H7 (cell line): ENCODE measurements at places on chromosomes 13 and 19.

DNA sequence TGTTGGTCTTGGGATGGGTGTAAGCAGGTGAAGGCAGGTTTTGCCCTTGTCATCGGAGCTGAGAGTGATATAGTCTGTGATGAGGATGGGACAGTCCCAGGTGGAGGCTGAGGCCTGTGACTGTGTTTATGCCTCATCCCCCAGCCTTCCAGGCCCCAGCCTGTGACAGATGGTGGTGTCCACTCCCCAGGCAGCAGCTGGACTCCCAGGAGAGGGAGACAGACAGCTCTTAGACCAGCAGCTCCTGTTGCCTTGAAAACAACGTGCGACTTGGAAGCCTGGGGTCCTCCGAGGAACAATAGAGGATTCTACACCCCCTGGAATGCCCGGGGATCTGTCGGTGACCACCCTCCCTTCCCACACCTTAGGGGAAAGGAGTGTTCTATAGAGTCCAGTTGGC lies 63.8 kb downstream of the CHST8 start:
- DNase-seq = peak; percentile 13

GRCh38 chr19:29687244-29687896 lies 22.1 kb downstream of the PLEKHF1 start:
- DNase-seq = no peak

DNA sequence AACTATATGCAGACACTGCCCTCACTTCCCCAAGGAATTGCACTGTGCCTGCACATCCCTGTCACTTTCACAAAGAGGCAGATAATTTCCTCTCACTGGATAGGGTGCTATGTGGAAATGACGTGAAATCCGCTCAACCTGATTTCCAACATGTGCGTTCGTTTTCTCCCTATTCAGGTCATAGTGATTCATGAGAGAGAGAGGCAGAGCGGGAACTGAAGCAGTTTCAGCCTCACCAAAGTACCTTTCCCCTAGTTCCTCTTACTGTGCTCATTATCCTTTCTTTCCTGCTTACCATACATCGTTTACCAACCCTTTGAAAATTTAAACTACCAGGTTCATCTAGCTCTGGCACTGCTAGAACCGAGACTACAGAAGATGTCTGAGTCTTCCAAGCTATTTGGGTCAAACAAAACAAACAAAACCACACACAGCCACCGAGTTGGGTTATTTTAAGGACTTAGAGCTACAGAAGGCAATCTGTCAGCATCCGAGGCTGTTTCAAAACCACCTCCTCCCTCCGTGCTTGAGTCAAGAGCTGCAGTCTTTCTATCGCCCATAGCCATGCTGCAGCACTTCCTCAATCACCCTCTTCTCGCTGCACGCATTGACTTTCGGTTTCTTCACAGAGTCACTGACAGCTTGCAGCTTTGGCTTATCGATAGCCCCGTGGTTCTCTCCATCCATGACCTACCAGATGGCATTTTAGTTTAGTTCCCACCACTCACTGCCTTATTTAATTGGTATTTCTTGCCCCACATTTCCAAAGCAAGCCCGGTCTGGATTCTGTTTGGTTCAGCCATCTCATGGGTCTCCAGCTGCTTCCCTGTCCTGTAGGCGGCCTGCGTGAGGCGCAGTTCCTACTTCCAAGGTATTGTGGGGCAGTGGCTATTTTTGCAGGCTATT lies 1395.8 kb downstream of the EFNB2 start:
- no peak for DNase-seq

- DNase-seq = no peak
These were observed 40.9 kb upstream of the PSG9 start for GRCh38 chr19:43310221-43310620.

- no peak for DNase-seq
These were observed 176.4 kb downstream of the RGCC start for GRCh38 chr13:41633776-41634175.

- DNase-seq = peak; percentile 29
These were observed 36.6 kb downstream of the ZSWIM4 start for GRCh38 chr19:13831537-13832467.

GRCh38 chr19:27997069-27997468 lies 1215.9 kb downstream of the UQCRFS1 start:
- no peak for DNase-seq

GRCh38 chr13:82739881-82740280 lies 1142.4 kb downstream of the SLITRK1 start:
- no peak for DNase-seq

- no peak for DNase-seq
These were observed 5.6 kb upstream of the NEK3 start for GRCh38 chr13:52164989-52165388.

- DNase-seq = peak; percentile 47
These were observed 29.4 kb downstream of the DIAPH3 start for GRCh38 chr13:60134376-60134775.

DNA sequence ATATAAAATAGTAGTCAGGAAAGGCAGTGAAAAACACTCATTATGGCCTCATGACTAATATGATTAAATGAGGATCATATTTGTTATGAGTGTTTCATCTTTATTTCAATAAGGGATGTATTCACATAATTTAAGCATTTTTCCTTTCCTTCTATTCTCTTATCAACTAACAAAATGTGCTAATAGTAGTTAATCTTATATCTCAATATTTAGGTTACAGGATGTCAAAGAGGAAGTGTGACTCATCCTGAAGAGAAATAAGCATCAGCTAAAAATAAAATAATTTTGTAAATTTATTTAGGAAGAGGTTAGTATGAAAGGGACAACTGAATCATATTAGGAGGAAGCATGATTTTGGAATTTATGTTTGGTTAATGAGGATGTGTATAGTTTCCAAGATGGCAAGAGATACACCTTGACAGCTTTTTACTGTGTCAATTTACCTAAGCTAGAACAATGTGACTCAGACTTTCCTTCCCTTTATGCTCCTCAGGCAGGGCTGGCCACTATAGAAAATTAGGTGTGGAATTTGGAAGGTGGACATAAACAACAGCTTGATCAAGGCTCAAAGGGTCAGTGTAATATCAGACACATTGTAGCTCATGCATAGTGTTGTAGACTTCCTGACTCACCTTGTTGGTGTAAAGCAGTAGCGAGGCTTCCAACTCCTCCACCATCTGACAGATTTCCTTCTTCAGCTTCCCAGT lies 172.7 kb downstream of the SLITRK1 start:
- no peak for DNase-seq

GRCh38 chr19:30852168-30852567 lies 480.0 kb downstream of the ZNF536 start:
- no peak for DNase-seq

DNA sequence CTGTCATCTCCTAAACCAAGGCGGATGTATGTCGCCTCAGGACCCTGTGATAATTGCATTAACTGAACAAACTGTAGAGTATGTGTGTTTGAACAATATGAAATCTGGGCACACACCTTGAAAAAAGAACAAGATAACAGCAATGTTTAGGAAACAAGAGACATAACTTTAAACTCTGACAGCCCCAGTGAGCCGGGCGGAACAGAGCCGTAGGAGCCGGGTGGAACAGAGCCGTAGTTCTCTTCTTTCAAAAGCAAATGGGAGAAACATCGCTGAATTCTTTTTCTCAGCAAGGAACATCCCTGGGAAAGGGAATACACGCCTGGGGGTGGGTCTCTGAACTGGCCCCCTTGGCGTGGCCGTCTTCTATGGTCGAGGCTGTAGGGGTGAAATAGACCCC lies 31.8 kb upstream of the ZNF675 start:
- DNase-seq = no peak

DNA sequence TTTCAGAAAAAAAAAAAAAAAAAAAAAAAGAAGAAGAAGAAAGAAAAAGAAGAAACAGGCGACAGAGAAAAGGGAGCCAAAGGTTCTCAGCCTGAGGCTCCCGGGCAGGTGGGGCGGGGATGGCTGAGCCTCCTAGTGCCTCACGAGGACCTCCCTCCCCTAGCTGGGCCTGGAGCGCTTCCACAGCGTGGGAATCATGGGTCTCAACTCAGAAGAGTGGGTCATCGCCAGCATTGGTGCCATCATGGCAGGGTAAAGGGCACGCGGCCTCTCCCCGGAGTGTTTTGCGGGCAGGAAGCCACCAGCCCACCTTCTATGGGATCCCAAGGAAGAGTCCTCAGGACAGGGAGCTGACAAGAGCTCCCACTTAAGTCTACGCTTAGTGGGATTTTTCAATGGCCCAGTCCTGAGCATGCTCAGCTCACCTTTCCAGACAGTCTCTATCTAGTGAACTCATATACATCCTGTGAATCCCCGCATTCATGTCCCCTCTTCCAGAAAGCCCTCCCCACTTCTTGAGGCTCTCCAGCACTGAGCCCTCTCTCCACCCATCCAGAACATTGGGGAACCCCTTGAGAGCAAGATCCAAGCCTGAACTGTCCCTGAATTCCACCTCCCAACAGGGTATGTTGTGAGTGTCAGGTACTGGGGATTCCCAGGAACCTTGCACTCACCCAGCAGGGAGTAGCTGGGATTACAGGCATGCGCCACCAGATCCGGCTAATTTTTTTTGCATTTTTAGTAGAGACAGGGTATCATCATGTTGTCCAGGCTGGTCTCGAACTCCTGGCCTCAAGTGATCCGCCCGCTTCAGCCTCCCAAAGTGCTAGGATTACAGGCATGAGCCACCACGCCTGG lies 69.6 kb downstream of the ACSBG2 start:
- peak; percentile 42 for DNase-seq

DNA sequence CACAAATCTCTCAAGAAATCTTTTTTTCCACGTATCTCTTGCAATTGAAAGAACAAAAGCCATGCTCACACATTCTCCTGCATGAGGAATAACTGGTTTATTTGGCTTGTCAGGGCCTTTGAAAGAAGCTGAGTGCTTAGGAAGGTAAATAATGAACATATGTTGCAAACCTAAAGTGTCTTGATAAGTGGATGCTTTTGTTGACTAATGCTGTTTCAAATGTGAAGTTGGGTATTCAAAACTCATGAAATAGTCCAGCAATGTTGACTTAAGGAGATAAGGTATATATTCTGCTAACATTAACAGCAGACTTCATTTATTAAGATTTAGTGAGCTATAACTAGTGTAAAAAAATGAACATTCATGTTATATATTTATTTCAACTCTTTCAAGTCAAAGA lies 1792.7 kb upstream of the MIR17HG start:
- no peak for DNase-seq

GRCh38 chr13:110699148-110700145 lies 6.5 kb downstream of the CARS2 start:
- no peak for DNase-seq

DNA sequence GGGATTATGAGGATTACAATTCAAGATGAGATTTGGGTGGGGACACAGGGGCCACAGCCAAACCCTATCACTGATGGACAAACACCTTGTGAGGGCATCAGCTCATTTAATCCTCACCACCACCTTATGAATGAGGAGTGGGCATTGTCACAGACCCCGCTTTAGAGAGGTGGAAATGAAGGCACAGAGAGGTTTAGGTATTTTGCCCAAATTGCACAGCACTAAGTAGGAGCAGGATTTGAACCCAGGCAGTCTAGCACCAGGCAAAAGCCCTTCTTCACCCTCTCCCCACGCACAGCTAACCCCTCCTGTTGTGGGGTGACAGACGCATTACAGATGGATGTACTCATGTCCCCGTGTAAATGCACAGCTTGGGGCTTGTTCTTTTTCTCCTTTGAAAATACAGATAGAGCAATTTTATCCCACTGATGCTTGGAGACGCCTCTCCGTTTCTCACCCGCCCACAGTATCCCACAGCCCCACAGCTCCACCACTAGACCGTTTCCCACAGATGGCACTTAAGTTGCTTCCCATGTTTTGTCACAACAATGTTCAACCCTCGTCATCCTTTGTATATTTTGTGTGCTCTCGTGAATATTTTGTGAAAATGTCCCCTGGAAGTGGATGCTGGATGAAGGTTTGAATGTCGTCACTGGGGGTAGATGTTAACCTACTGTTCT lies 48.2 kb downstream of the ANKRD10 start:
- no peak for DNase-seq

DNA sequence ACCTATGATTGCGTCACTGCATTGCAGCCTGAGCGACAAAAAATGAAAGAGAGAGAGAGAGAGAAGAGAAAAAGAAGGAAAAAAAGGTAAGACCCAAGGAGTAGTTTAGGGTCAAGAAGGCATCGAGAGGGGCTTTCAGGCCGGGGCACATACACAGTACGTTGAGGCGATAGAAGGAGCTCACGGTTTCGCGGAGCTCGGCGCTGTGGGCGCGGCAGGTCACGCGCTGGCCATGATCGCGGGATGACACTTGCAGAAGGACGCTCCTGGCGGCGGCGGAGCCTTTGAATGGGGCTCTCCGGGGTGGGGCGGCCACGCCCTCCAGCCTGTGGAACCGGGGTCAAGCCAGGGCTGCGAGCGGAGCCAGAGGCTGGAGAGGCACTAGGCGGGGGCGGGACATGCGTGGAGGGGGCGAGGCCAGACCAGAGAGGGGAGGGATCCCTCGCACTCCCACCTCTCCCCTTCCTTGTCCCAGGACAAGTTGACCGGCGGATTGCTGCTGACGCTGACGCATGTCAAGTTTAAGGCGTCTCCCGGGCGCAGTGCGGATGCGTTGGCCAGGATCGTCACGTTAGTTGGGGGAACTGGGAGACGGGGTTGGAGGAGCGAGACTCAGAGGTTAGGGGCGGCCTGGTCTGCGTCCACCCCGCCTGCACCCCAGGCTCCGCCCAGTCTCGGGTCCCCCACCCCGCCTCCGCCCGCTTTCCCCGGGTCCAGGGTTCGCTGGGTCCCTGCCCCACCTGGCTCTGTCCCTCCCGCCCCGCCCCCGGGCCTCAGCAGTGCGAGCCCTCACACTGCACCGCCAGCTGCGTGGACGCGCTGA lies 6.9 kb downstream of the NPHS1 start:
- peak; percentile 89 for DNase-seq

DNA sequence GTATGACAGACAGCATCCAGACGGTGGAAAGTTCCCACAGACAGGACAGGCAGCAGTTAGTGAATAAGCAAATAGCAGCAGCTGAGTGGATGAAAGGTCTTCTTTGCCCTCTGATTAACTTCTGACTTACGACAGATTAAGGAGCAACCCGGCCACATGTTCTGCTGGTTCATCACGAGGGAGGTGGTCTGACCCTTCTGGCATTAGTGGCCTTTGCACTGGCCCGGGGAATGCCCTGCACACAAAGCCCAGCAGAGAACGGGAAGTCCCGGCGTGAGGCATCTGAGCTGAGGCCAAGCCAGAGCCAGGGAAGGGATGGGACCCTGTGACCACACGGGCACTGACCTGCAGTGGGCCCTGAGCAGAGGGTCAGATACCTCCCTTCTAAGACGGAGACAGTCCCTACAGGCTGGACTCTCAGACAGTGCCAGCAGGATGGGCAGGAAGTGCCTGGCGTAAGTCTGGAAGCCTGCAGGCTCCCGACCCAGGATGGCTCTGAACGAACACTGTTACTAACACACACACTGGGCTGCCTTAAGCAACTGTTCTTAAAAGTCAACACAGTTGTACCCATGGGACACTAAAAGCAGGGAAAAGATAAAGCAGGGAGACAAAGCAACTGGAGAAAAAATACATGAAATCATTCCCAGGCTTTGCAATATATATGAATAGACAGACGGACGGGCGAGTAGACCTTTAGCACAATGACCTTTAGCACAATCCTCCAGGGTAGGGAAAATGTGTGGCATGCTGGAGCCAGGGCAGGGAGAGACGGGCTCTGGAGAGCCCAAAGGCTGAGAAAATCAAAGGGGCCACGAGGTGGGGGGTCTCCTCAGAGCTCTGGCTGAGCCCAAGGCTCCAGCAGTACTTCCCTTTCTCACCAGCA lies 6.3 kb downstream of the C19orf12 start:
- no peak for DNase-seq
